ENCODE measurements at places on chromosomes 4 and X.

DNA sequence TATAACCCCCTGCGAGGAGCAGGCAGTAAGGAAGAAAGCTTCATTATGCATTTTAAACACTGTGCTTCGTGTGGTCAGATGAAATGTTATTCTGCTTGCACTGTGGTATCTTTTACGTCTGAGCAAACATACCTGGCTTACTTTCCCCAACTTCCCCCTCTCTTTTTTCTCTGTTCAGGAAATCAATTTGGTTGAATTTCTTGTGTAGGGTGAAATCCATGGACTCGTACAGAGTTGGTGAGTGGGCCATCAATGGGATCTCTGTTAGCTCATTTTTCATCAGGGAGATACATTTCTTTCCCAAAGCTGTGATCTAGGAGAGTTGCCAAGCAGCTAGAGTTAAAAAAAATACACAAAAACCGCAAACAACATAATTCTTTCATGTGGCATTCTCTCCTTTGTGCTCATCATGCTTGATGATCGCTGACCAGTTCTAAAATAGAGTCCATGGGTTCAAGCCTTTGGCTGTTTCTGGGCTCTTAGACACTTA lies 98.5 kb downstream of the FRAS1 start:
- no peak for DNase-seq

DNA sequence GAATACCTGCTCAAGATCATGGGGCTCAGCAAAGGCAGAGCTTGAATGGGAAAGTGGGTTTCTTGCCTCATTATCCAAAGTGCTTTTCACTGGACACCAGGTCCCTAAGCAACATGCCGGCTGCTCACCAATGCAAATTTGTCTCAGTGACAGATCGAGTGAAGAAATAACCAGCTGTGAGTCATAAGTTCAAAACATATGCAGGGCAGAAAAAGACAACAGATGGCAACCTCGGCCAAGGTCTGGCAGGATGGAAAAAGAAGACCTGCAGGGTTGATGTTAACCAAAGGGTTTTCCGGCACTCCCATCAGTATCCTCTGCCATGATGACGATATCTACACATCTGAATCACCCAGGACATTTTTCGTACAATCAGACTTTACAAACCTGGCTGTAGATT lies 124.1 kb downstream of the AFAP1 start:
- DNase-seq: no peak

- no peak for DNase-seq
These were observed 431.6 kb upstream of the MAOA start for GRCh38 chrX:43224496-43224895.

DNA sequence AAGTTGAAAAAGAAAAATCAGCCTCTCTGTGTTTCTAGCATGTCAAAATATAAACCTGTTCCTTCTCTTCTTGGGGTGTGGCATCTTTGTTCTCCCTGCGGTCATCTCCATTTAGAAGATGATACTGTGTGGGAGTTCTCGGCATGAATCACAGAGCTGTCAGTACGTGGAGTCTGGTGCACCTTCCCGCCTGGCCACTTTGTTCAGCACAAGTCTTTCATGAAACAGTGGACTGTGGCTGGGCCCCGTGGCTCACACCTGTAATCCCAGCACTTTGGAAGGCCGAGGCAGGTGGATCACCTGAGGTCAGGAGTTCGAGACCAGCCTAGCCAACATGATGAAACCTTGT lies 166.5 kb downstream of the MAML3 start:
- no peak for DNase-seq

DNA sequence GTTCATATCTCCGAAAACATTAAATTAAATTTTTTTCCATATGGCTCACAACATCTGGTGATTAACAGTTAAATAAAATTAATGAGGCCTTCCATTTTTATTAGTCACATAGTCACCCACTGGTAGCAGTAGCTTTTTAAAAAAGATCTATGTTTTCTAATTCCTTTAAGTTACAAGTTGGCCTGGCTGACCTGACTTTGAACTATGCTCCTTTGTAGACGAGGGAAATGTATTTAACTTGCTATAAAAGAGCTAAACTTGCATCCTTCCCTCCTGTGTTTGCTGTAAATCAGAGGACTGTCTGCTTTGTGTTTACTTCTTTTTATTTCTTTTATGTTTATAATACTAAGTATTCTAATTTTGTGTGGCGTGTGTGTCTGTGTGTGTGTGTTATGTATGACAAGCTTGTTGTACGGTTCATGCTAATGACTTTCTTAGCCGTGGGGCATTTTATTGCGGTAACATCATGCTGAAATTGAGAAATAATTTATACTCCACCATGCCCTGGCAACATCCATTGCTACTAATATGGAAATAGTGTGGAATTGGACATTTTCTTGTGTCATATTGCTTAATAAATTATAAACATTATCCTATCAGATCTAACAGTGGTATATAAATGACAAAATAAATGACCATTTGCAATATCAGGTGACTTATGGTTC lies 241.7 kb downstream of the SNCA start:
- no peak for DNase-seq
